GM20000 (cell line): ENCODE measurements at places on chromosomes 5 and 9.
A peak's percentile ranks its signal among the peaks of the same experiment; 100 is the strongest.

GRCh38 chr5:33958176-33958575, 22.0 kb downstream of the RXFP3 start:
- DNase-seq = no peak

- peak; percentile 35 for DNase-seq
Observed at GRCh38 chr5:50667023-50667652, 701 bp downstream of the PARP8 start.

DNA sequence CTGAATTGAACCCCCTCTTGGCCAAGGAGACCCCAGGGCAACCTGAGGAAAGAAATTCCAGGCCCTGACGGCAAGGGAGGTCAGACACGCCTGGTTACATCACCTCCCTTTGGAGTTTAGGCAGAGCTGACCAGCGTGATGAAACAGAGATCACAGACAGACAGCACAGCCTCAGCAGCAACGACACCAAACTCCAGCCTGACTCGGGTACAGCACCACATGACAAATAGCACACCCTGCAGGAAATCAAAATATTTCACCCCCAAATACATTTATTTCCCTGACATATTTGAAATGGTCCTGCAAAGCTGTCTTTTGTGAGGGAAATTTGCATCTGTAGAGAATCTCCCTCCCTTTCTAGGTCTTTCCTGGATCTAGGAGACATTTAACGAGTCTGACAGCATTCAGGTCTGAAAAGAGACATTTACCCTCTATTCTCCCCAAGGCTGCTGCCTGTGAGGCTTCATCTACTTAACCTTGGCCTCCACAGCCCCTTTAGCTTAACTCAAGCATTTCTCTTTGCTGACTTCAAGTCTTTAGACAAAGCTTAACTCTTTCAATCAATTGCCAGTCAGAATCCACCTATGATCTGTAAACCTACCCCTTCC, 2.6 kb downstream of the QSOX2 start:
- no peak for DNase-seq

DNA sequence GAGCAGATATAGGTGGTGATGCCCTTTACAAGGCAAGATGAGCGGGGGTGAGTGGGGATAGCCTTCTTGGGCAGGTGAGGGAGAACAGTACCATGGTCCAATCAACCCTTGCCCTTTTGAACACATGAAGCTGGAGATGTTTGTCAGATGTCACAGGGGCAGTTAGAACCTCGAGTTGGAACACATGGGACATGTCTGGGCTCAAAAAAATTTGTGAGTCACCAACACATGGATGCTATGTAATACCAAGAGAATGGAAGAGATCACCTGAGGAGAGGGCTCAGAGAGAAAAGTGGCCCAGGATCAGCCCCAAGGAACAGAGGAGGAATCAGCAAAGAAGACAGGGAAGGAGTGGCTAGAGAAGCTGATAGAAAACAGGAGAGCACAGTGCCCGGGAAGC, 4.7 kb downstream of the PHYKPL start:
- no peak for DNase-seq

DNA sequence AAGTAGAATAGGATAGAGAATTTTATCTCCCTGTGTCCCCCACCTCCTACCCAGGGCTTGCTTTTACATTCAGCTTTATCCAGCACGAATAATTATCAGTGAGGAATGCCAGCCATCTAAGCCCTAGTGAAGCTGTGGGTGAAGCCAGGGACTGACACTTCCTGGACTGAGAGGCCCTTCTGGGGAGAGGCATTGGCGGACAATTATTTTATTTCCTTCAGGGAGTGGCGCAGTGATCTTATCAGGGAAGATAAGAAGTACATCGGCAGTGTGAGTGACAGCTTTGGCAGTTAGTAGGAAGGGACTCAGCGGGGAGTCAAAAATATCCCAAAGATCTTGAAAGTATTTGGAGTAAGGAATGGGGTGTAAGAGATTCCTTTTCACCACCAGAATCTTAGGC, 34.9 kb upstream of the RPS23 start:
- DNase-seq = no peak

- no peak for DNase-seq
Observed at GRCh38 chr5:93590493-93590892, 7.5 kb downstream of the NR2F1 start.

- no peak for DNase-seq
Observed at GRCh38 chr9:81607593-81608288, 81.6 kb downstream of the TLE1 start.

- no peak for DNase-seq
Observed at GRCh38 chr5:111143910-111144309, 51.8 kb downstream of the WDR36 start.

DNA sequence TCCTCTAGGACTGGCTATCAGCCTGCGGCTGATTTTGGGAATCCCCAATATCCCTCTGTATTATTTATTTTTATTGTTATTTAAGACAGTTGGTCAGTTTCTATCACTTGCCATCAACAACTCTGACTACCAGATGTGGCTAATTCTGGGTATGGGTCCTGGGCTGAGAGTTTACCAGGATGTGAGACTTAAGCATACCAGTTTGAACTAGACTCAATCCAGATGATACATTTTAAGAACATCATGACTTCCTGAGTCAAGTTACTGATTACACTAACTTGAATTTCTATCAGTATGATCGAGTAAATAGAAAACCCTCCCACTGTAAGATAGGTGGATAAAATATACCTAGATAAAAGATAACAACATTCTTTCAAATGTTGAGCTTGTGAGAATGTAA, 634.0 kb downstream of the MAT2B start:
- no peak for DNase-seq

DNA sequence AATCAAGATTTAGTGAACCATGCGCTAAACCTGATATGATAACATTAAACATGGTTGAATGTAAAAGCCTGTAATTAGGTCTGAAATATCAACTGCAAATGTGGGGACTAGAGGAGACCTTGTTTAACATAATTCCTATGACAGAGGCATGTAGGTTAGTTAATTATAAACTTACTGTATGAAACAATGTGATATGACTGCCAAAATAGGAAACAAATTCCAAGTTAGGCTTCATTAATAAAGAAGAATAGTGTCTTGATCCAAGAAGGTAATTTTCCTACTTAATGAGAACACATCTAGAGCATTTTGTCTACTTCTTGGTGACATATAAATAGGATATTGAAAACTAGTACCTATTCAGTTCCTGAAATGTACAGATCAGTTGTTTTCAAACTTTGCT, 136.2 kb upstream of the TARS1 start:
- DNase-seq = no peak

DNA sequence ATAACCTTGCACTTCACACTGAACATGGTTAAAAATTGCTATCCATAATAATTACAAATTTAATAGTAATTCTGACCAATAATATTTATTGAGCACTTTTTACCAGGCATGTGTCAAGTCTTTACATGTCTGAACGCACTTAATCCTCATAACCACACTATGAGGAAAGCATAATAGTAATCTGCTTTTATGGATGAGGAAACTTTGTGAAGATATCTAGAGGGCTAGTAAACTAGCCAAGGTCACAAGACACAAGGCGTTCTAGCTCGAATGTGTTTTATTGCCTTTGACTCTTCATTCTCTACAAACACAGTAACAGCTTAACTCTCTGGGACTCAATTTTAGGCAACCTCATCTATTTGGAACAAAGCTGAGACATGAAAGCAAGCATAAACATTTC, 205.1 kb downstream of the ARHGEF28 start:
- DNase-seq = no peak

DNA sequence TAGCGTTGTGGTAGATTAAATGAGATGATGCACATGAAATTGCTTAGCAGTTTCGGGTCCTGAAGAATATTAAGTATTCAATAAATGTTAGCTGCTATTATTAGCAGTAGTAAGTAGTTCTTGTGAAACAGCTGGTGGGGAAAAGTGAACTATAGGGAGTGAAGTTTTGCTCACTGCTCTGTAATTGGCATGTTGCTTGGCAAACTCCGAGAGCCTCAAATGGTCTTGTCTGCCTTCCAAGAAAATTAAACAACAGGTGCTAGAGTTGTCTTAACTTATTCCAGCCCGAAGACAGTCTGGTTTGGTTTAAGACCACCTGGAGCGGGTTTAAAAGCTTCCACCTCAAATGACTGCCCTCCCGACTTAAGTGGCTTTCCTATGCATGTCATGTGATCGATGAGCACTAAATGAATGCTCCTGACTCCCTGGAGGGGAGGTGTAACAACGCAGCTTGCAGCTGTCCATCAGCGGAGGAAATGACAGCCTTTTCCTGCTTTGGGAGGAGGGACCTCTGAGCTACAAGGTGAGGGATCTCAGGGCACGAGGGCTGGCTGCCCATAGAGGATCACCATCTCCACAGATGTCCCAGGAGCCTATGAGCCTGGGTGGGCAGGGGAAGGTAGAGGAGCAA, 202.9 kb upstream of the PANK3 start:
- DNase-seq = no peak

DNA sequence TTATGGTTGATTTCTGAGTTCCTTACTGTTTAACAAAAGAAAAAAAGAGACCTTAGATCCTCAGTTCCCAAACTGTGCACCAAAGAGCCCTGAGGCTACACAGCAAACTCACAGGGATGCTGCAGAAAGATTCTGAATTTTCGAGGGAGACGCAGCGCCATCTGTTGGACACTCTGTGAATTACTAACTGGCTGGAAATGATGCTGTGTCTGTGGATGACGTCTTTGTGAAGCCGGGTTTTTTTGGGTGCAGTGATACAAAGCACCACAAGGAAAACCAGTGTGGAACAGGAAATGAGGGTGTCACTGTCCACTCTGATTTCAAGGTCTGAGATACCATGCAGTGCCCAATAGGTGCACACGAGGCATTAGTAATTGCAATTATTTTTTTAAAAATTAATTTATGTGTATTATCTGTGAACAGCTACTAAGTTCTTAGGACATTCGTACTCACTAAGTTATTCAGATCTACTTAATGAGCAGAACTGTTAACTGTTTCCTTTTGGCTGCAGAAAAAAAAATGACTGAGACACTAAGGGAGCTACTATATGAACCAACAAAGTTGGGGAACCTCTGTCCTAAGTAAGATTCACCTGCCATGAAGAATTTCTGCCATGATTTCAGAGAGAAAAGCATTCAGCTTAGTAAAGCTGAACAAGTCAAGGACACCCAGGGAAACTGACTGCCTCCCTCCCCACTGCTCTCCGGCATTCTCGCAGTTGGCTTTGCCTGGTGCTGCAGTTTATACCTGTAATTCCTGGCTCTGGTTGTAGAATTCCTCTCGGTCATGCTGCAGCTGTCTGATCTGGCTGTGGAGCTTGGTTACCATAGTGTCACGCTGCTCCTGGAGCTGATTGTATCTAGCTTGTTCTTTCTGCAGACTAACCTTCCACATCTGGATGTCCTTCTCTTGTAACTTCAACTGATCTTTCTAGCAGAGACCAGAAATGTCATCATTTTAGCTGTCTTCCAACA, 23.4 kb downstream of the SPACA9 start:
- DNase-seq = peak; percentile 82

DNA sequence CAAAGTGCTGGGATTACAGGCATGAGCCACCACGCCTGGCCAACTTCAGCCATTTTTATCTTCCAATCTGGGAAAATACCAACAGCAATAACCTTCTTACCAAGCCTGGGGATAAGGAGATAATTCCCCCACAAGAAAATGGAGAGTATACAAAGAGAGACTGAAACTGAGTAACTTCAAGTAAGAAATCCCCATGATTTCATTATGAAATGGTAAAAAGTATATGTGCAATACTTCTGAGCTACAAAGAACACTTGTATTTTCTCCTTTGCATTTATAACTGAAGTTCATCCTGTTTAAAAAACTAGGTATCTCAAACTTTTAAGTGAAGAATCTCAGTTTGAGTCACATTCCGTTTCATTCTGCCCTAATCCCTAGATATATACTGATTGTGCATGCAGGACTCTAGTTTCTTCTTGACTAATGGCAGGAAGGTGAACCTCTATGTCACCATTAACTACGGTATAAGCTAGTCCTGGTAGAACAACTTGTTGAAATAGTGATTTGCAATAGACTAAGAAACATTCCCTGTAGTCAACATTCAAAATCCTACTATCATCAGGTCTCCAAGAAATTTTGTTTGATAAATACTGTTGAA, 2071.4 kb downstream of the MAT2B start:
- no peak for DNase-seq
